ENCODE measurements at places on chromosomes 4 and X.

DNA sequence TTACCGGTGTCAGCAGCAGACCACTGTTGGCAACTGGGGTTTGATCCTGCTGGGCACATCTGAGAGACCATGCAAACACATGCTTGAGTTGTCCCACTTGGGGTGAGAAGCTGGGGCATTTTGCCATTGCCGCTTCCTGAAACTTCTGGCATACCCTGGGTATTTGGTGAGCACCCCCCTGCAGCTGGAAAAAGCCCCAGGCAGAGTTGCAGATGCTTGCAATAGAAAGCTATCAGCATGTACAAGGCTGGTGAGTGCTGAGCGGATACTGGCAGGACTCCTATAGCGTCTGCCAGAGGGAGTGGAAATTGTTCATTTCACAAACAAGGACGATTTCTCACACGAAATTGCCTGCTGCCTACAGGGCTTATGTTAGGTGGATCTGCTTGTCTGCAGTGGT lies 32.3 kb downstream of the SUPT20HL1 start:
- DNase-seq = no peak

DNA sequence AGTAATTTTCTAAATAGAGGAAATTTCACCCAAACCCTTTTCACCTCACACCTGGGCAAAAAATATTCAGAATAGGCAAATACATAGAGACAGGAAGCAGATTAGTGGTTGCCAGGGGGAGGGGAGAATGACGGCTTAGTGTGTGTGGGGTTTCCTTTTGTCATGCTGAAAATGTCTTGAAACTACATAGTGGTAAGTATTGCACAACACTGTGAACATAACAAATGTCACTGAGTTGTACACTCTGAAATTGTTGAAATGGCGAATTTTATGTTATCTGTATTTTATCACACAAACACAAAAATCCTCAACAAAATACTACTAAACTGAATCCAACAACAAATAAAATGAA lies 60.7 kb upstream of the PLAC1 start:
- DNase-seq = no peak

- no peak for DNase-seq
Measured at GRCh38 chrX:72121383-72121782, 10.3 kb downstream of the RTL5 start.

- DNase-seq = no peak
Measured at GRCh38 chr4:156746111-156746510, 225.5 kb downstream of the PDGFC start.

GRCh38 chr4:17613761-17614415 lies 553 bp upstream of the MED28 start:
- DNase-seq = no peak

- no peak for DNase-seq
Measured at GRCh38 chr4:15130441-15130840, 128.2 kb downstream of the CPEB2 start.

DNA sequence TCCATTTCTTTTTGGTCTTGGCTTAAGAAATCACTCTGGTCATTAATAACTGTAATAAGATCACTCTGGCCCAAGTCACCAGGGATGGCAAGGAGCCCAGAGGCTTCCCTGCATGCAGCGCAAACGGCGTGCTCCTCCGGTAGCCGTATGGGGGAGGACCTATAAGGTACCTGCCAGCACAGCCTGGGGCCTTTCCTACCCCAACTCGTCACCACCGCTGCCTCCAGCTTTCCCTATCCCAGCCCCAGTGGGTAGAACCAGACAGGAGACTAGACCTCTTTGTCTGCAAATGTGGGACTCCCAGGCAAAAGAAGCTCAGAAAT lies 25.9 kb downstream of the HAND2 start:
- no peak for DNase-seq

DNA sequence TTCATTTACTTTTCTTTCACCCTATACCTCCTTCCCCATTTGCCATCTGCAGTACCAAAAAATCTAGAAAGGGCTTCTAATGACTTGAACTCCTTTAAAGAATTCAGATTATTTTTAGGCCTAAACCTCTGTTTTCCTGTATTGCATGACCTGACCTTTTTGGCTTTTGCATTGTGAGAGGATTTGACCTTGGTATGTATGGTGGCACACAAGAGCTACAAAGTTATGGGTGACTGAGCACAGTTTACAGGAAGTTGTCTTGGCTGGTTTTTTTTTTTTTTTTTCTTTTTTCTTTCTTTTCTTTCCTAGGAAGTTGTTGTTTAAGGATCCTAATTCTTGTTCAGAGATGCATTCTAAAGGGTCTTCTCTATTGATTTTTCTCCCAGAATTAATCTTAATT lies 32.0 kb upstream of the MTMR8 start:
- DNase-seq = no peak

DNA sequence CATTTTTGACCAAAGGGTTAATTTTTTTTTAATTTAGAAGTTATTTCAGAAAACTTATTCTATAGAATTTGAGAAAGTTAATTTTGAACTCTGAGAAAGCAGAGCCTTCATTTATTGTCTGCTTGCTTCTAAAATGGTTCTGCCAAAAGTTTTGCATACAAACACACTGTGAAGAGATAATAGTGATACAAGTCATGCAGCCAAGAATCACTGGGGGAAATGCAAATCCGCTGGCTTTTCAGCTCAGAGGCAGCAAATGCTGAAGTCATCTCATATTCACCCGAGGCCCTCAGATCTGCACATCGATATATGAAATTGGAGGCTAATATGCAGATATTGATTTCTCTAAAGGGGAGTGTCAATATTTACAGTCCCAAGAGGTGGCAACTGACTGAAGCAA lies 186.2 kb downstream of the KIT start:
- DNase-seq = no peak

DNA sequence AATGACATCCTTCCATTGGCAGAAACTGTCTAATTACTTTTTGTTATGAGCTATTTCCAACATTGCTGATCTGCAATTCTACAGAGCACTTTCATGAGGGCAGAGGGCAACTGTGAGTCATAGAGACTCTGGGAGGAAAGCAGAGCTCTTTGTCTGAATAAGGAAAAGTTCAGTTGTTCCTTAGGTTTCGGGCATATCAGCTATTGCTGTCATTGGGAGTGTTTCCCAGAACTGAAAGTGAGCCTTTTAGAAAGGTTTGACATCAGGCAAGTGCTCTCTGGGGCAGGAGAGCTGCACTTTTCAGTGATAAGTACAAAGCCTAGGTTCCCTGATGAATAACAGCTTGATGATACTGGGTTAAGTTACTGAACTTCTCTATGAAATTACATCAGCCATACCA lies 119.2 kb upstream of the EDNRA start:
- DNase-seq = no peak

DNA sequence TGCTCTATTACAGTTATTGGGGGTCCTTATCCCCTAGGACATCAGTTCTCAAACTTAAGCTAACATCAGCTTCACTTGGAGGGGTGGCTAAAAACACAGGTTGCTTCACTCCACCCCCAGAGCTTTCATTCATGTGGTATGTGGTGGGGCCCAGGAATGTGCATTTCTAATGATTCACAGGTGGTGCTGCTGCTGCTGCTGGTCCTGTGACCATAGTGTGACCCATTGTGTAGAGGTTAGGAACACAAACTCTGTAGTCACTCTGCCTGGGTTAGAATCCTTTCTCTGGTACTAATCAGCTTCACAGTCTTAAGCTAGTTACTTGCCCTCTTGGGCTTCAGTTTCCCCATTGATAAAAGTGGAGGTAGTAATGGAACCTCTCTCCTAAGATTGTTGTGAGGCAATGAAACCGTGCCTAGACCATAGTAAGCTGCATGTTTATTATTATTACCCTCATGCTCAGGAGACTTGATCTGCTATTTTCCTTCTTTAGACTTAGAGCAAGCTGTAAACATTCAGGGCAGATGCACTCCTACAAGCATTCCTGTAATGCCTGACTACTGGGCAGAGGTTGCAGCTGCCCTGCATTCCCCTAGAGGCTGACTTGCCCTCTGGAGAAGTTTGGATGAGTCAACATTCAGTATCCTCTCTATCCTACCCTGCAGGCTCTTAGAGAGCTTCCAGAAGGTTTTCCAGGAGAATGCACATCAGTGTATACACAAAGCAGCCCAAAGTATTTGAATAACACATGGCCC lies 94.1 kb upstream of the ACSL4 start:
- DNase-seq = no peak

- DNase-seq = no peak
Measured at GRCh38 chrX:148500423-148501385, at the start of gene AFF2. Gene AFF2, plus strand, starts transcription at chrX:148500617. Its CDS starts 481 bp downstream, at chrX:148501098.

- DNase-seq = no peak
Measured at GRCh38 chrX:330726-331150, 12.1 kb upstream of the GTPBP6 start.

DNA sequence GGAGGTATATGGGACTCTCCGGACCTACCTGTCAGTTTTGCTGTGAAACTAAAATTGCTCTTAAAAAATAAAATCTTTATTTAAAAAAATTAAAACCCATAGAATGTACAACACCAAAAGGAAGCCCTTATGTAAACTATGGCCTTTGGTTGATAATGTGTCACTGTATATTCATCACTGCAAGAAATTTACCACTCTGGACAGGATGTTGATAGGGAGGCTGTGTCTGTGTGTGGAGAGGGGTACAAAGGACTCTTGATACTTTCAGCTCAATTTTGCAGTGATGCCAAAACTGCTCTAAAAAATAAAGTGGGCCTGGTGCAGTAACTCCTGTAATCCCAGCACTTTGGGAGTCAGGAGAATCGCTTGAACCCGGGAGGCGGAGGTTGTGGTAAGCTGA lies 2.9 kb upstream of the ZMYM3 start:
- no peak for DNase-seq

DNA sequence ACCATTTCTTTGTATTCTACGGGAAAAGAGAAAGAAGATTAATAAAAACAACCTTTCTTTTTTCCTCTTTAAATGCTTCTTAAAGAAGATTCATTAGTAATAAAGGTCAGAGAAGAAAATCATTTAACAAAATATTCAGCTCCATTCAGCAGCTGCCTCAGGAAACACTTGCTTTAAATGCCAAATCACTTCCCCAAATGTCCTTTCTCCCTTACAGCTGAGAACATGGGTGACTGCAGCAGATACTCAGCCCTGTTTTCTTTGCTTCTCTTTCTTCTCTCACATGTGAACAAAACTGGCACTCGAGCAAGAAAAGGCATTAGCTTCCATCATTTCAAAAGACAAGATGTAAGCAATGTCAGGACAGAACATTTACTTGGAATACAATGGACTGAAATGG lies 120.2 kb downstream of the INPP4B start:
- no peak for DNase-seq

DNA sequence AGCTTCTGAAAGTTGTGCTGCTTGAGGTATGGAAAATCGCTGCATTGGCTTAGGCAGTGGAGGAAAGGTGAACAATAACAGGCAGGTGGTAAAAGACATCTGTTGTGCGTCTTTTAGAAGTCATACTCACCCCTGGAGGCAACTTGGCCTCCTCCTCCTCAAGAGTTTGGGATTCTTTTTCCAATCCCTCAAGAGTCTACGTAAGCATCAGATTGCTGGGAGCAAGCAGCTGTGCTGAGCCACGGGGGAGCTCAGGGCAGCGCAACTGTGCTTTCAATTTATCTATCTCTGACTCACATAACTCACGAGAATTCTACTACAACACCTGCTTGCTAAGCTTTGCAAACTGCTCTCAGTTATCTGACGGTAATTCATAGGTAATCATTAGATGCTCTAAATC lies 6.4 kb upstream of the RBMX2 start:
- no peak for DNase-seq

All from activated naive CD8-positive, alpha-beta T cell treated with anti-CD3 and anti-CD28 coated beads, Interleukin-2, amount 50 U/mL, for 16 hours (primary cell).